GM10248 (cell line): ENCODE measurements at places on chromosomes 7 and 10.

- DNase-seq = no peak
Measured at GRCh38 chr7:82616059-82616728, 172.6 kb upstream of the CACNA2D1 start.

DNA sequence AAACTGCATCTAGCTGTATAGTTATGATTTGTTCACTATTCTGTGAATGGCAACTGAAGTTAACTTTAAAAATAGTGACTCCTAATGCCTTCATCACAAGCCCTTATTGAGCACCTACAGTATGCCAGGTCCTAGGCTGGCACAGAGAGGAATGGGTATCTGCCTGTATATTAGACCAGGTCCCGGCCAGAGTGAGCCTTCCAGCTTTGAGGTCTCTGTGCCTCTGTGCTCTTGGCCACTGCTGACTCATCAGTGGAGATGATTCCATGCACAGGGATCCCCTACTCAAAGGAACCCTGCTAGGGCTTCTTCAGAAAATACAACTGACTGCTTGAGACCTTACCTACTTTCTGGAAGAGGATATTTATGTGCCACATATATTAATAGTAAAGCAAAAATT, 118.4 kb downstream of the GFRA1 start:
- no peak for DNase-seq

GRCh38 chr10:79132681-79133381, 64.1 kb downstream of the ZMIZ1 start:
- no peak for DNase-seq

GRCh38 chr7:30705596-30705995, 23.3 kb upstream of the CRHR2 start:
- DNase-seq = no peak

DNA sequence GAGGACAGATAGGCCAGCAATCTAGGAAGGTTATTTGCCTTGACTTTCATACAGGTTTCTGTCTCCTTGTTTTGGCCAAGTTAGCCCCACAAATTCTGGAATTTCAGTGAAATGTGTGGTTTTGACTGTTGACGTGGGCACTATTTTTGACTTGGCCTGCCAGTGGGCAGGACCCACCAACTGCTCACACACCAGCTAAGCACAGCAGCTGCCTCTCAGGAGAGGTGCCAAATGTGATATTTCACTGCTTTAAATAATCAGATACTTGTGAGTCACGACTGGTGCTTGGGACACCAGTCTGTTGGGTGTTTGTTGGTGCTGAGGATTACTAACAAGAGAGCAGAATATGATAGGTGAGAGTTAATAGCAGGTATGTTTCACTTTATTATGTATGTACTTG, 409.7 kb upstream of the MTPN start:
- no peak for DNase-seq

DNA sequence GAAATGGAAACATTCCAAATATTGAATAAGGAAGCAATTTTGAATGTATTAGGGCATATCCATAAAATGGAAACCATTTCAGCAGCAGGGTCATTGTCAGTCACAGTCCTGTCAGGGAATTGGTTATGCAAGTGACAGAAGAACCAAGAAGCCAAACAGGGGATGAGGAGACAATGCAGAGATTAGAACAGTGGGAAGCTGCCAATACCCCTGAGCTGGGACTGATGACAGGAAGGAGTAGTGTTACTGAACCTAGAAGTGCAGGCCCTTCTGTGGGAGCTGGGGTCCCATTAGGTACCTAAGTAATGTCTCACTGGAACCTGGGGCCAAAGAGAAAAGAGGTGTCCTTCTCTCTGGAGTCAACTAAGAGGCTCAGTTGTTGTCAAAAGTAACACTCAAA, 37.6 kb upstream of the NPSR1 start:
- DNase-seq = no peak

GRCh38 chr10:96896884-96897589, 64.9 kb downstream of the LCOR start:
- peak; percentile 22 for DNase-seq

GRCh38 chr7:151134743-151135524, 32.6 kb downstream of the GBX1 start:
- no peak for DNase-seq

- no peak for DNase-seq
Measured at GRCh38 chr10:71740069-71740653, 20.6 kb upstream of the C10orf105 start.

DNA sequence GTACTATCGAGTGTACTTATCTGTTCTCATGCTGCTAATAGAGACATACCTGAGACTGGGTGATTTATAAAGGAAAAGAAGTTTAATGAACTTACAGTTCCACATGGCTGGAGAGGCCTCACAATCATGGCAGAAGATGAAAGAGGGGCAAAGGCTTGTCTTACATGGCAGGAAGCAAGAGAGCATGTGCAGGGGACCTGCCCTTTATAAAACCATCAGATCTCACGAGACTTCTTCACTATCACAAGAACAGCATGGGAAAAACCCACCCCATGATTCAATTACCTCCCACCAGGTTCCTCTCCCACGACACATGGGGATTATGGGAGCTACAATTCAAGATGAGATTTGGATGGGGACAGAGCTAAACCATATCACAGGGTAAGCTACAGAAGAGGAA, 4.5 kb downstream of the NDUFA5 start:
- no peak for DNase-seq
